ENCODE measurements at places on chromosomes 2 and 18.

DNA sequence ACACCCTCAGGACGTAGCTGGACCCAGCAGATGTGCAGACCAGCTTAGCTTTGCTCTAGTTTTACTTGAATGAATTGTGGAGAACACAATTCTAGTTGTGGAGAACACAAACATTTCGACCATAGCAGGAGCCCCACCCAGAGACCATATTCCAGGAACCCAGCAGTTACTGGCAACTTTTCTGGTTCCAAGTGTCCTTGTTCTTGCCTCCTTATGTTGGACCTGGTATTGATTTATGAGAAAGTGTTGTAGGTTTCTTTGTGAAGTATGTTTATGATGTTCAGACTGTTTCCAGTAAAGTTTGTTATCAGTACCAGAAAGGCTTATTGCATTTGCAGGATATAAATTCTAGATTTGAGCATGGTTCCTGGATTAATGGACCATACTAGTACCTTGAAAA is 51.0 kb downstream of the LTBP1 start:
- no peak for DNase-seq

DNA sequence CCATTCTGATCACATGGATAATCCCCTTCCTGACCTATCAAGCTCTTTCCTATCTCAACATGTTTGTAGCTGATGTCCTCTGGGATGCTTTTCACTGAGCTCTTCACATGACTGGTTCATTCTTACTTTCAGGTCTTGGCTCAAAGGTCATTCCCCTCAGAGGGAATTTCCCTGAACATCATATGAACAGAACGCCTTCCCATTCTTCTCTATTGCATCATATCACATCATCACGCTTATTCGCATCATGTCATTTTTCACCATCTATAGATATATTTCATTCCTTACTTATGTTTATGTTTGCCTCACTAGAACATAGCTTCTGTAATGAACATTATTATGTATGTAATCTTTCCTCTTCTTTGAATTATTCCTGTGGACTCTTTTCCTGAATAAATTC is 178.9 kb upstream of the APCDD1 start:
- DNase-seq, result no peak

- DNase-seq, result no peak
These were observed 41.6 kb downstream of the KCNE4 start for GRCh38 chr2:223093436-223094241.

- DNase-seq, result no peak
These were observed 20.1 kb upstream of the CD207 start for GRCh38 chr2:70855667-70856066.

DNA sequence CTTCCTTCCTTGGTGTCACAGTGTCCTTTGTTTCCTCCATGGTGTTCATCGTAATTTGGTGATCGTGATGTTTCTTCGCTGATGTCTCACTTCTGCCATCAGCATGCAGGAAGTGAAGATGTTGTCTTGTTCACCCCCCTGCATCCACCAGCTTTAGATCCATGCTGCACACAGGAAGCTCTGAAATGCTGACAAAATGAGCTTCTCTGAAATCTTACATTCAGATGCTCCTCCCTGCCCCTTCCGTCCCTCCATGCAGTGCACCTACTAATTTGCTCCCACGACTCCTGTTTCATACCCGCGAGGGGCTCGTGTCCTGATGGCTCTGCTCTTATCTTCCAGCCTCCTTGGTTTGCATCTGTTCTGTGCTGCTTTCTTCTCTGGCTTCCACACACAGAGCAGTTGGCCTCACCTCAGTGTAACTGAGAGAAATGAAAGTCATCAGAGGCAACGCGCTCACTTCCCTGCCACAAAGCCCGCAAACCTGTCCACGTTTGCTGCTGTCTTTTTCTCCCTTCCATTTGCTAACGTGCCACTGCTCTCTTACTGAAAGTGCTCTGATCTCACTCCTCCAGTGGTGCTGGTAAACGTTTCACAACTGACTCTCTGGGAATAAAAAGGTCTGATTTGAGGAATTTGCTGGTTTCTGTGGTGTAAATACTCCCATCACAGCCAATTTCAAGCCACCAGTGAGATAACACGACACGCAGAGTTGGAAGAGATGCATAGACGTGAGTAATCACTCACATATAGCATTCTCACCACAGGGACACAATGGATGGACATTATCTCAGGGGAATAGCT is 41.0 kb upstream of the MGAT4A start:
- DNase-seq, result peak; percentile 79

DNA sequence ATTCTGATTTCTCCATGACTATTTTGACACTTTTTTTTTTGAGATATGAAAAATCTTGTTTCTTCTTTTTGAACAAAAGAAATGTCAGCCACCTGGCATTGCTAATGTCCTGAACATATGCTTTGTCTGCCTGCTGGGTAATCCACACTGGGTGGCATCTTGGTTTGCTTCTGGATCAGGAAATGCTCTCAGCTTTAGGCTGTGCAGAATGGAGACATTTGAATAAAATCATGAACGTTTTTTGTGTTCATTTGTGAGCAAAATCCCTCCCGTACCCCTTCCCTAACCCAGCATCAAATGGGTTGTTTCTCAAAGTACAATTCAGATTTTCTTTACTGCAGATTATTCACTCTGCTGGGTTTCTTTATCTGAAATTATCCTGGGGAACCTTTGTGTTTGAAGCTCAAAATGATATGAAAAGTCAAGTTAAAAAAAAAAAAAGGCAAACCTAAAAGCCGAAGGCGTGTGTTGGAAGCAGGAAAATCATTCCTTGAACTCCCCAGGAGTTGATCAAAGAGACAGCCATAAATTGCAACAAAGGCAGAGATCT is 53.4 kb upstream of the KLF7 start:
- no peak for DNase-seq

All from CD4-positive, alpha-beta T cell treated with Interleukin-10 for 1 hour (primary cell).